ENCODE measurements at places on chromosomes 6 and 20. TPM values are rescaled to one million over a fixed set of nuclear protein-coding genes. Genes with fewer than 3 reads are reported as not detected.

DNA sequence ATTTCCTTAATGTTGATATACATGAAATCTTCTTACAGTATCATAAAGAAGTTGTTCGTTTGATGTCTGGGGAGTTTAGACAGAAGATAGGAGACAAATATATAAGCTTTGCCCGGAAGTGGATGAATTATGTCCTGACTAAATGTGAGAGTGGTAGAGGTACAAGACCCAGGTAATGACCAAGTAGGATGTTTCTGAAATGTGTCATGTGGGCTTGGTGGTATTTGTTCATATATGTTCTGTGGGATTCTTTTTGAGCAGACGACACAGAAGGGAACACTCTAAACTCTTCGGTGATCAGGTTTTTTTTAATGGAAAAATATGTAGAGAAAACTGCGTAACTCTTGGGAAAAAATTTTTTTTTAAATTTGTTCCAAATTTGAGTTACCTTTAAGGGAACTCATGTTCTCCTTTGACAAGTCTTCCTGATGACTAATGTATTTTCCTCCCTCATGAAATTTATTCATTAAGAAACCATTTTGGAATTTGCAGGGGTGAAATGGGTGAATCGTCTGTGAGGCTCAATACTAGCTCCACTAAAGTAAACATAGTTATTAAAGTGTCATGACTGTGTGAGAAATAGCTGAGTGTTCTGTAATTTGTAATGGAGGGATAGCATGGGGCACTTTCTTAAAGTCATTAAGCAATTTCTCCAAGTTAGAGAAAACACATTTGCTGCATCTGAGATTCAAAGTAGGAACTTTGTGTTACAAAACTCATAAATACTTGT, 100.6 kb downstream of the MAP3K4 start:
- DNase-seq: no peak

The DDX43 gene
- 1.1 TPM for total RNA-seq

The CCN6 gene
- total RNA-seq: not detected

The DOK5 gene
- total RNA-seq: 20.1 TPM

The SLCO4A1 gene
- total RNA-seq: 4.1 TPM
